Stomach (tissue), 19 donors: ENCODE measurements at places on chromosomes 5 and 9. TPM values are rescaled to one million over a fixed set of nuclear protein-coding genes. Genes with fewer than 3 reads are reported as not detected.

Gene SLC6A3
- total RNA-seq = not detected

- no peak for DNase-seq
- H3K4me1 ChIP-seq = no peaks in the 10 kb centered on the region
- H3K27me3 ChIP-seq = no peaks in the 10 kb centered on the region
- no peak overlapping the region for H3K4me3 ChIP-seq
- H3K27ac ChIP-seq = no peak overlapping the region
These were observed 93.4 kb downstream of the PPIC start for GRCh38 chr5:122943050-122943698.

- no peak overlapping the region for H3K27ac ChIP-seq
- H3K27me3 ChIP-seq = no peaks in the 10 kb centered on the region
- no peak overlapping the region for H3K4me3 ChIP-seq
- no peaks in the 10 kb centered on the region for H3K36me3 ChIP-seq
These were observed 123.1 kb downstream of the CRB2 start for GRCh38 chr9:123478967-123479602.

- H3K36me3 ChIP-seq = no peaks in the 10 kb centered on the region
- H3K4me1 ChIP-seq = no peaks in the 10 kb centered on the region
- no peaks in the 10 kb centered on the region for H3K27me3 ChIP-seq
- no peak overlapping the region for H3K27ac ChIP-seq
These were observed 125.7 kb upstream of the FBXL17 start for GRCh38 chr5:108507631-108508030.

Gene SLC6A18
- total RNA-seq = not detected

DNA sequence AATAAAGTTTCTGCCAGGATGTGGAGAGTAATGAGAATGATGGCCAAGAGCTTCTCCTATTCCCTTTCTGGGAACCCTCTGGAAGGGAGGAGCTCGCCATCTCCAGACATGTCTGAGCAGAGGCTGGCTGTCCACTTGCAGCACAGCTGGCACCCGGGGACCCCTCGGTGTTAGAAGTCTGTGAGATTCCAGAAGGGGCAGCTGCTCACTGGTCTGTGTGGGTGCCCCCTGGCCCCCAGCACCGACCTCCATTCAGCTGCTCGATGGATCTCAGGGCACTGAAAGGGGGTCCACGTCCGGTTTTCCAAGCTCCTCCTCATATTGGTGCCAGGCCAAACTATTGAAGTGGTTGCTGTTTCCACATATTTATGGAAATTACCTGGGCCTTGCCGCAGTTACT, 3.6 kb upstream of the FAM163B start:
- H3K4me1 ChIP-seq = peaks cover 5% of the 10 kb centered on the region
- H3K4me3 ChIP-seq = no peak overlapping the region
- H3K27ac ChIP-seq = no peak overlapping the region
- H3K27me3 ChIP-seq = peaks cover 13% of the 10 kb centered on the region
- DNase-seq = no peak

DNA sequence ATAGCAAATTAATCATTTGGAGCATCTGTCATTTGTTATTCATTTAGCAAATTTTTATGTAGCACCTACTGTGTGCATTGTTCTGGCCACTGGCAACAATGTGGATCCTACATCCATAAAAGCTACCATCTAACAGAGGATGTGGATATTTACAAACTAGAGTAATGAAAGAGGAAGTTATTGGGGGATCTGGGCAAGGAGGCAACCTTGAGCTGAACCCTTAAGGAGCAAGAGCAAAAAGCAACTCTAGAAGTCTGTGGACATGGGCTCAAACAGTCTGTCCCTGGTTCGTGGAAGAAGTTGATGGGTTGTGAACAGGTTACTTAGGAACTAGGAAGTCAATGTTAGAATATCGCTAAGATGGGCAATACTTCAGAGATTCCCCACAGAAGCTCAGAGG, 259.9 kb downstream of the SYK start:
- no peaks in the 10 kb centered on the region for H3K27me3 ChIP-seq
- H3K4me3 ChIP-seq = no peak overlapping the region
- no peak overlapping the region for H3K27ac ChIP-seq
- no peak for DNase-seq
- H3K4me1 ChIP-seq = peaks cover 21% of the 10 kb centered on the region
- no peaks in the 10 kb centered on the region for H3K36me3 ChIP-seq

DNA sequence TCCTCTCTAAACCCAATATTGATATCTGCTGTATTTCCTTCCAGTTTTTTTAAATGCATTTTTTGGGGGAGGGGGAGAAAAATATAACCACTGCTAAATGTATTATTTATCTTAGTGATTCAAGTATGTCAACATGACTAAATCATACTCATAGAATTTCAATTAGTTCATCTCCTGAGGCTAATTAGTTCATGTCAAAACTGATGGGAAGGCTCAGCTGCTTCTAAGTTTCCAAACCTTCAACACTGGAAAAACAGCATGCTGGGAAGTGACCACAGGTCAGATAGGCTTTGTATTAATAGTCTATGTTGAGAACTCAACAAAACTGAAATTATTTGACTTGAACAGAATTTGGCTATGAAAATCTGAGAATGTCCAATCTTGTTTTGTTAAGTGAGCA, 118.7 kb downstream of the TTLL11 start:
- no peak overlapping the region for H3K4me3 ChIP-seq
- H3K36me3 ChIP-seq = peaks cover 10% of the 10 kb centered on the region
- no peaks in the 10 kb centered on the region for H3K27me3 ChIP-seq

DNA sequence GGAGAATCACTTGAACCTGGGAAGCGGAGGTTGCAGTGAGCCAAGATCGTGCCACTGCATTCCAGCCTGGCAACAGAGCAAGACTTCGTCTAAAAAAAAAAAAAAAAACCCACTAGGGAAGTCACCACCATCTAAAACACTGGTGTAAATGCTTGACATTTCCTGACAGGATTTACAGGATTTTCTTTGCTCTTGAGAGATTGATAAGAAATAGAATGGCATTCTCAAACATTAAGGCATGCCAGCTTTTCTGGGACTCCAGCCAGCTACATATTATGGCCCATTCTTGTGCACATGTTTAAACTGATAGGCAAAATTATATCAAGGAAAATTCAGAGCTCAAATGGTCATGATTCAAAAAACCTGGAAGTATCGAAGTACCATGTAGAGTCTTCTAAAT, 28.7 kb downstream of the GTF3C4 start:
- no peak overlapping the region for H3K27ac ChIP-seq
- peak; percentile 88 for DNase-seq
- no peaks in the 10 kb centered on the region for H3K36me3 ChIP-seq
- no peaks in the 10 kb centered on the region for H3K27me3 ChIP-seq
- peaks cover 8% of the 10 kb centered on the region for H3K4me1 ChIP-seq

Gene NRG2
- 1.0 TPM for total RNA-seq

DNA sequence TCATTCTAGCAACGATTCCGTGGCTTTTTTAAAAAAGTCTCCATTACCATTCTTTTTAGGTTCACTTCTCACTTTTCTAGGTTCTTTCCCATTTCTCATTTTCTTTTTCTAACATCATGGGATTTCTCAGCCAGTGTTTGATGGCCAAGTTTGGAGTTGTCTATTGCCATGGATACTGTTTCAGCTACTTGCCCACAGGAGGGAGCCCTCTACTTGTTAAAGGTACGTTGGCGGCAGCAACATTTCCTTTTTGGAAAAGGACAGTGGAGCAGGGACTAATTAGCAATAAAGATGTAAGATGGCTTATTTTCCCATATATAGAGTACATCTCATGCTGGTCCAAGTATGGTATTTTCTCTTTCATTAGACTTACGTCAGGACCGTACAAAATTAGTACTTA, 2257.5 kb upstream of the C9orf72 start:
- no peak overlapping the region for H3K4me3 ChIP-seq
- H3K27me3 ChIP-seq = no peaks in the 10 kb centered on the region
- no peaks in the 10 kb centered on the region for H3K36me3 ChIP-seq
- no peaks in the 10 kb centered on the region for H3K4me1 ChIP-seq
- DNase-seq = peak; percentile 63

DNA sequence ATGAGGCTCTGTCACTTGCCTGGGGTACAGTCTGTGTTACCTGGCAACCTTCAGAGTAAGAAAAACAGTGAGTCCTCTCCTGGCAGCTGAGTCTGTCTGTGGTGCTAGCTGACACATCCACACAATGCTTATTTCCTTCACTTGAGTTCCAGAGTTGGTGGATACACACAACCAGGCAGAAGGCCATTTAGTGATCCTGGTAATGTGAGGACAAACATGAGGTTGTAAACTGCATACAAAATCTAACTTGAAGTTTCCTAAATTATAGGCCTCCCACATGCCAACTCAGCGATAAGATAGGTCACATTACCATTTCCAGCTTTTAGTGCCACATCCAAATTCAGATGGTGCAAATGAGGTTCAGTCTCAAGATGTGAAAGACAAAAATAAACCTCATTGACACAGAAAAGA, 125.5 kb downstream of the DCP2 start:
- H3K4me3 ChIP-seq = no peak overlapping the region
- H3K4me1 ChIP-seq = no peaks in the 10 kb centered on the region
- H3K36me3 ChIP-seq = no peaks in the 10 kb centered on the region
- no peak for DNase-seq
- H3K27ac ChIP-seq = no peak overlapping the region

DNA sequence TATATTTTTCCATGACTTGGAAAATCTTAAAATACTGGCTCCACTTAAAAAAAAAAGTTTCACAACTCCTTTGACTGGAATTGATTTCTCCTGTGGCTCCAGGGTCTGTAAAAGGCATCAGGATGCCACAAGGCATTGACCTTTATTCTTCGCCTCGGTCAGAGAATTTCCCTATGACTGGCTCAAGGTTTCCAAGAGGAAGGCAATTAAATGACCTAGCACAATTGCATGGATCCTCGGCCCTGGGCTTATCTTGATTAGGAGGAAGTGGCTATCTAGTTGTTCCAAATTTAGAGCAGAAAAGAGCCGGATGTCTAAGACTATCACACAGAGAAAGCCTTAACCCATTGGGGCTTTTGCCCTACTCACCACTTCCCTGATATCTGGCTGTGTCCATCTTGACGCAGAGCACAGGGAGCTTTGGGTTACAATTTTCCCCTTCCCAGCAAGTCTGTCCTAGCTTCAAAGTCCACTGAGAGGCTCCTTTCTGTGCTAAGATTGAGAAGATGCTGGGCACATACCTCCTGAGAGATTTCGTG, 56.9 kb upstream of the COL15A1 start:
- no peaks in the 10 kb centered on the region for H3K4me1 ChIP-seq
- DNase-seq = no peak
- no peak overlapping the region for H3K4me3 ChIP-seq
- H3K27me3 ChIP-seq = no peaks in the 10 kb centered on the region
- no peak overlapping the region for H3K27ac ChIP-seq
- H3K36me3 ChIP-seq = no peaks in the 10 kb centered on the region

GRCh38 chr9:131657456-131657855, 82.4 kb downstream of the RAPGEF1 start:
- no peaks in the 10 kb centered on the region for H3K36me3 ChIP-seq
- no peak overlapping the region for H3K4me3 ChIP-seq
- H3K4me1 ChIP-seq = peaks cover 79% of the 10 kb centered on the region
- no peaks in the 10 kb centered on the region for H3K27me3 ChIP-seq
- peak overlapping the region; percentile 69 for H3K27ac ChIP-seq
- no peak for DNase-seq

Gene ANKRD31
- total RNA-seq = 1.1 TPM

- H3K27ac ChIP-seq = no peak overlapping the region
- no peak overlapping the region for H3K4me3 ChIP-seq
- no peaks in the 10 kb centered on the region for H3K27me3 ChIP-seq
- DNase-seq = no peak
- H3K36me3 ChIP-seq = peaks cover 64% of the 10 kb centered on the region
These were observed 33.9 kb downstream of the CNOT8 start for GRCh38 chr5:154892369-154892771.

Gene NTNG2
- under 0.01 TPM for total RNA-seq

Gene PCAT7
- total RNA-seq = not detected

Gene RMRP
- 1,379 TPM for total RNA-seq

- H3K27me3 ChIP-seq = no peaks in the 10 kb centered on the region
- DNase-seq = no peak
- H3K4me1 ChIP-seq = peaks cover 20% of the 10 kb centered on the region
These were observed 94.9 kb upstream of the RANBP3L start for GRCh38 chr5:36396640-36397039.

DNA sequence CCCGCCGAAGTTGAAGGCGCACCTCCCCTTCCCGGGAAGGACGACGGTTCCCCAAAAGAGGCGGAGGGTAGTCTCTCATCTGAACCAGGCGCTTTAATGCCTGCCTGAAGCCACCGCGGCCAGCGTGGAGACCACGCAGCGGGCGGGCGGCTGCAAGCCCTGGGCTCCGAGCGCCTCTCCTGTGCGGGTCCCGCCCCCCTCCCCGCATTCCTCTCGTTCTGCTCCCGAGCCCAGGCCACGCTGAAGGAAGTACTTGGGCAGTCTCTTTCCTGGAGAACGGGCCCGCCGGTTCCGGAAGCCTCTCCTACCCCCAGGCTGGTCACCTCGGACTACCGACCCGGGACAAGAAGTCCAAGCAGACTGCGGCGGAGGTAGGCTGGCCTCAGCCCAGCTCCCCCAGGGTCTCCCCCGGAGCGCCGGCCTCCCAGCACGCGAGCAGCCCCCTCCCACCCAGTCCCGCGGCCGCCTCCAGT, 571 bp downstream of the PPIC start:
- H3K4me3 ChIP-seq = peak overlapping the region; percentile 78
- H3K36me3 ChIP-seq = no peaks in the 10 kb centered on the region
- DNase-seq = peak; percentile 63
- peak overlapping the region; percentile 96 for H3K27ac ChIP-seq
- H3K27me3 ChIP-seq = no peaks in the 10 kb centered on the region

DNA sequence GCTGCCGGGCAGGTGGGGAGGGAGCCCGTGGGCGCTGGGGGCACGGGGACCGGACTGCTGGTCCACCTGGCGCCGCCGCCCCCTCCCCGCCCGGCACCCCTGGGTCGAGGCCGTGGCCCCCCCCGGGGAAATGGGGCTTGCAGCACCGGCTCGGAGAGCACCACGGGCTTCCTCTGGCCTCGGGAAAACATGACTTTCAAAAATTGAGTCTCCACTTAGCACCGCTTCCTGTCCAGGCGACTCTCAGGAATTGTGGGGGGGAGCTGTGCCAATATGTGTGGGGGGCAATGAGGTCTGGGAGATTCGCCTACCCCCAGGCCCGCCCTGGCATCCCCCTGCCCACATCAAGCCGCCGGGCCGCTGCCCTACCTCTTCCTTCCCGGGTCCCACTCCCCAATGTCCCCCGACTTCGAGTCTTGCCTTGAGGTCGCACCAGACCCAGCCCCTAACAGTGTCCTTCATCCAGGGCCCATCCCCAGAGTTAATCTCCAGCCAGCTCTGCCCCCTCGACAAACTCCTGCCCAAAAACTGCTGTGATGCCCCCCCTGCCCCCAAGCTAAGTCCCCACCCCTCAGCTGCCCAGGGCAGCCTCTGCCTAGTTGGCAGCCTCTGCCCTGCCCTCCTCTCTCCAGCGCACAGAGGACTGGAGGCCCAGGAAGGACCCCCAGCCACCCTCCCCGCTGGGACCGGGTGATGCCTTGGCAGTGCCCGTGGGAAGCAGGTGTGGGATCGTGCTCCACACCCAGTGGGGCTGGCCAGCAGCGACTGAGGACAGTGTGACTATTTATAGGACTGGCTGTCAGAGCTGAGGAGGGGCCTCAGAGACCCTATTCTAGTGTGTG, 3.9 kb downstream of the EGFL7 start:
- no peak overlapping the region for H3K27ac ChIP-seq
- H3K27me3 ChIP-seq = peaks cover 59% of the 10 kb centered on the region
- no peak for DNase-seq
- no peaks in the 10 kb centered on the region for H3K36me3 ChIP-seq

Gene ACOT12
- not detected for total RNA-seq

Gene SPINK7
- total RNA-seq = not detected

Gene STPG3
- not detected for total RNA-seq
